ENCODE measurements at places on chromosomes 6 and 20.

- peak; percentile 28 for DNase-seq
Observed at GRCh38 chr6:13763740-13764381, 50.5 kb downstream of the MCUR1 start.

- DNase-seq: no peak
Observed at GRCh38 chr6:112480553-112480952, 133.4 kb downstream of the RFPL4B start.

DNA sequence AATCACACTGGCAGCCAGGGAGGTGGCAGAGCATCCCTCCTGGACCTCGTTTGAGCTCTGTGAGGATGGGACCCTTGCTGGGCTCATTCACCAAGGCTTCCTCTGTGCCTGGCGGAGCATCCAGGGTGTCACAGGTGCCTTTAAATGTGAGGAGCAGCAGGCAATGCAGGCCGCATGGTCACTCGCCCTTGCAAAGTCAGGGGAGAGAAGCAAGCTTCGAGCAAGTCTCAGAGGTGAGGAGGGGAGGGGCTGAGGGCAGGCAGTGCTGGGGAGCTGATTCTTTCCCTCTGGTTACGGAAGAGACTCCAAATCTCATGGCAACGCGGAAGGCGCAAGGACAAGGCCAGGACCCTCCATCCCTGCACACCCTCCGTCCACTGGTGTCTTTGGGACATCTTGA, 182.7 kb upstream of the PMEPA1 start:
- DNase-seq: no peak

GRCh38 chr6:135993361-135993760, 141.9 kb downstream of the PDE7B start:
- DNase-seq: no peak

DNA sequence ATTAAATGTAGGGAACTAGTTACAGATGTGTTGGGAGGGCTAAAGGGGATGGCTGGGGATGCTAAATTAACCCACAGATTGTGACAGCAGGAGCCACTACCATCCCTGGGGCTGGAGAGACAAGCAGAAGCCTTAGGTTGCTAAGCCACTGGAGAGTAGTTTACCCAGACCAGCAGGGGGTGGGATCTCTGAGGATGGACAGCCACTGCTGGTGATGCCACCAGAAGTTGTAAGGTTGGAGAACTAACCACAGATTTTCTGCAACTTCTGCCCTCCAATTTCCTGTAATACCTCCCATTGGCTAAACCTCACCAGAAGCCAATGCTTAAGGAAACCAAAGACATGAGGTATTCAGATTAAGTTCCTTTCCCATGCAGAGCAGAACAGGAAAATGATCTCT, 139.6 kb upstream of the NOX3 start:
- no peak for DNase-seq

GRCh38 chr20:46317685-46318177, 9.4 kb upstream of the CDH22 start:
- no peak for DNase-seq

Measured in GM18507 (cell line).